ENCODE measurements at places on chromosomes 5 and 9.

GRCh38 chr5:148846930-148847329 lies 20.5 kb downstream of the ADRB2 start:
- DNase-seq: peak; percentile 24

GRCh38 chr5:1336749-1337488 lies 8.0 kb downstream of the CLPTM1L start:
- no peak for DNase-seq

DNA sequence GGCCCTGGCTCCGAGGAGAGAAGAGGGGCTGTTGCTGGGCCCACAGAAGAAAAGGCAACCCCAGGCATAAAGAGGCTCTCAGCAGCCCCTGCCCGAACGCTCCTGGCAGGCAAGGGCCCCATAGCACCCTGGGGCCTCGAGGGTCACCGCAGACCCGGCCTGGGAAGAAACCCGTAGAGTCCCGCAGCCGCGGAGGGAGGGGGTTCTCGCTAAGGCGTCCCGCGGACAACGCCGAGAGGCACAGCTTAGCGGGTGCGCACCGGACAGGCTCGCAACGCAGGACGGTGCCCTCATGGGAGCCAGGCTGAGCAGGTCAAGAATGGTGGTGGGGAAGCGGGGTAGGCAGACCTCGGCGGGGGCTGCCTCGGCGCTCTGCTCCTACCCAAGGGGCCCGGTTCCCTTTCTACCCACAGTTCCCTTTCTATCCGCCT lies 6.7 kb downstream of the PITX1 start:
- no peak for DNase-seq

DNA sequence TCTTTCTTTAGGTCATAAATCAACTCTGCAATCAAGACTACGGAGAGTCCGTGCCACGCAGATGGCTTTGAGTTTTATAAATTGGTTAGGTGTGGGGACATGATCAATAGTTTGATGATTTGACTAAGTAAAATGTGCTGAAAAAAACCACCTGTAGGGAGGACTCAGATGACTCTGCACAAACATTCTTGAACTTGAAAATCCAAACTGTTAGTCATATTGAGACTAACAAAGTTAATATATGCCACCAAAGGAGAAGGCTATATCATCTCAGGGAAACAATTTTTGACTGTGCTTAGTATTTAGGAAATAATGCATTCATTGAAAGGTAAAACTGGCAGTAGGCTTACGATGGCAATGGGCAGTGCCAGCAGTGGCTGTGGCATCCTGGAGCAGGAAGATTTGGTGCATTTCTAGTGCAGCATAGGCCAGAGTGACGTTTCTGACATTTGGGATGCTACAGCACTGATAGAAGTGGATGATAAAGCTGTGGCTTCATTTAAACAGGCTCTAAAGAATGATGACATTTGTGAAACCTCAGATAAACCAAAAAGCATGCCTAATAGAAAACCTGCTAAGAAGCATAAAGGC lies 291.1 kb downstream of the MLLT3 start:
- DNase-seq: no peak

GRCh38 chr9:117835798-117836197 lies 131.6 kb downstream of the TLR4 start:
- DNase-seq: no peak

GRCh38 chr9:488448-488847 lies 273.8 kb downstream of the DOCK8 start:
- no peak for DNase-seq

- DNase-seq: no peak
These were observed 95.0 kb downstream of the KIAA1958 start for GRCh38 chr9:112581469-112582176.

DNA sequence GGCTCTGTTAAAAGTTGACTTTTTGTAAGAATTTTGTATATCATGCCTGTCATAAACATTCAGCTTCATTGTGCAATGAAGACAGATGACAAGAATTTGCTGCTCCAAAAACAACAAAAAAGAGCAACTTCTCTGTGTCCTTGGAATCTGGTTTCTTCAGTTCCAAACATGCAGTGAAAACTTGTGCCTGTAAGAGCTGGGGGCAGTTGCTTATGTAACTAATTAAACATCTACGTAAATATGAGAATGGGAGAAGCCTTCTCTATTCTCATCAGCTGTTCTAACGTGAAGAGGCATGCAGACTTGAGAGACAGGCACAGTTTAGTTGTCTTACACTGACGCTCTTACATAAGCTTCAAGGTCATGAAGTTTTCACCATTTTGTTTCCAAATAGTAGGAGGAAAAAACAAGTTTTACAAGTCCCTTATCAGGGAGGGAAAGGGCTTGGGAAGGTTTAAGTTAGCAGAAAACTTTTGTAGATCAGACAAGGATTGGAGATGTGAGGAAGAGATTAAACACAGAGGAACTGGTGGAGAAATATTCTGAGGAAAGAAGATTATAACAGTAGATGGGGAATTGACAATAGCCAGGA lies 170.4 kb downstream of the RFK start:
- DNase-seq: peak; percentile 18

DNA sequence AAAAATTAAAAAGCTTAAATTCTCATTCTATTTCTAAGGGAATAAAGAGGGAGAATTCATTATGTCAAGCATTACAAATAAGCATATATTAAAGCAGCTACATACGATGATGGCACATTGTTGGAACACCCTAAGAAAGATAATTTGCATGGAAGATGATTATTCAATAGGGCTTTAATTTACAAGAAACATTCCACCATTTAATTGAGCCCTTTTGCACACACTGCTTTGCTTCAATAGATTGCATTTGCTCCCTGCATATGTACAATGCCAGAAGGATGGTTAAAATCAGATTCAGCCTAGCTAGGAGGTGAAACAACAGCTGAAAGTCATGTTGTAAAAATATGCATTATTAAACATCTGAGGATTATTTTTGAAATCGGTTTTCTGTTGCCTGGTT lies 21.8 kb downstream of the KIAA1958 start:
- DNase-seq: no peak

DNA sequence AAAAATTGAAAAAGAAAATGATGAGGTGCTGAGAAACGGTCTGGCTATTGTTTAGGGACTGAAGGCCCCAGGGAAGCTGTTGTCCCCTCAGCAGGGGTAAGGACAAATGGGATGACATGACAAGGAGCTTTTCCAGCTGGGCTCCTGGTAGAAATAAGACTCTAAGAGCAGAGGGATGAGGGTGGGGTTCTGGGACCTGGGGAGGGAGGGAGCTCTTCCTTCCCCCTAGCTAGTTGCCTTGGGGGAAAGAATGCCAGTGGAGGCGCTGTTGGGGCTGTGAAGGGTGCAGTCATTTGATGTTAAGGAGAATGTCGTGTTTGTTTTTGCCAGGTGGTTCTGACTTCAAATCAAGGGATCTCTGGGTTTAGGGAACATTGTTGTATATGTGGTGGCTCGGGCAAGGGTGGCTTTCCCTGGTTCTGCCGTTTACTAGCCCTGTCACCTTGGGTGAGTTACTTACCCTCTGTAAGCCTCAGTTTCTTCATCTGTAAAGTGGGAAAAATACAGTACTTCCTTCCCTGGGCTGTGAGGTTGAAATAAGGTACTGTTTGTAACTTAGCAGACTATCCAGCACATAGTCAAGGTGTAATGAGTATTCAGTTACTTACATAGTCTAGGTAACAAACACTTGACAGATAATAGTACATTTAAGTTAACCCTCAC lies 47.8 kb downstream of the WWC1 start:
- no peak for DNase-seq

DNA sequence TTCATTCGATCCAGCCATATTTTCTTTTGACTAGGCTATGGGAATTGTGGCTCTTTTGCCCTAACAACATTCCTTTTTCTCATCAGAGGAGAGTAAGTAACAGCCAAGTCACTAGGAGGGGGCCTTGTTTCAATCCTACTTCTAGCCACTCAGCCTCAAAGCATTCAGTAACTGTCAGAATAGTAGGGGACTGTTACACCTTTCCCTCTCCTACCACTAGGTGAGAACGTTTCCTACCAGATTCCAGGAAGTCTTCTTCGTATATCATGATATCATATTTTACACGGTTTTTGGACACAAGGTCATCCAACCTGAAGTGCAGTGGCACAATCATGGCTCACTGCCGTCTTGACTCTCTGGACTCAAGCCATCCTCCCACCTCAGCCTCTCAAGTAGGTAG lies 171.3 kb upstream of the CDH12 start:
- DNase-seq: no peak

DNA sequence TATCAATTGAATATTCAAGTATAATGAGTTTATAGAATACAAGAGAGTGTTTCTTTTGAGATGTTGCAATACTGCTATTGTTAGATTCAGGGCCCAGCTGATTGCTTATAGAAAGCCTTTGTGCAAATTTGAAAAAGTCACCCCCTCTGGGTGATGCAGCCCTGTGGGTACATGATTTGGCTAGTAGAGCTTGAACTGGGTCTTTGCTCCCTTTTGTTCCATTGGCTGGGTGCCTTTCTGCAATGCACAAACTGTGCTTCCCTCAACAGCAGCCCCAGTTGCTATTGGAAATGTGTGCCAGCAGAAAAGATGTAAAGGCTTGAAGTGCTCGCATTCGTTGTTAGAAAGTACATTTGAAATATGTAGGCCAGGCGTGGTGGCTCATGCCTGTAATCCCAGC lies 61.8 kb upstream of the CEMIP2 start:
- DNase-seq: no peak

GRCh38 chr5:128432913-128433440 lies 105.1 kb downstream of the FBN2 start:
- DNase-seq: no peak

DNA sequence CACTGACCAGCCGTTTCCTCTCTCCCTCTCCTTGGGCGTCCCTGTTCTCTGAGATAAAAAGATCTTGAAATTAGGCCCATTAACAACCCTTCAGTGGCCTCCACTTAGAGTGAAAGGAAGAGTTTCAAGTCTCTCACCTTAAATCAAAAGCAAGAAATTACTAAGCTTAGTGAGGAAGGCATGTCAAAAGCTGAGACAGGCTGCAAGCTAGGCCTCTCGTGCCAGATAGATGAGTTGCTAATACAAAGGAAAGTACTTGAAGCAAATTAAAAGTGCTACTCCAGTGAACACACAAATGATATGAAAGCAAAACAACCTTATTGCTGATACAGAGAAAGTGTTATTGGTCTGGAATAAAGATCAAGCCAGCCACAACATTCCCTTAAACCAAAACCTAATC lies 331.3 kb upstream of the SEMA6A start:
- no peak for DNase-seq

- DNase-seq: peak; percentile 68
These were observed 27.0 kb downstream of the MRPL36 start for GRCh38 chr5:1772634-1773033.

GRCh38 chr9:92632641-92633040 lies 37.3 kb downstream of the IPPK start:
- DNase-seq: no peak

GRCh38 chr5:133994297-133994989 lies 10.3 kb downstream of the VDAC1 start:
- no peak for DNase-seq

DNA sequence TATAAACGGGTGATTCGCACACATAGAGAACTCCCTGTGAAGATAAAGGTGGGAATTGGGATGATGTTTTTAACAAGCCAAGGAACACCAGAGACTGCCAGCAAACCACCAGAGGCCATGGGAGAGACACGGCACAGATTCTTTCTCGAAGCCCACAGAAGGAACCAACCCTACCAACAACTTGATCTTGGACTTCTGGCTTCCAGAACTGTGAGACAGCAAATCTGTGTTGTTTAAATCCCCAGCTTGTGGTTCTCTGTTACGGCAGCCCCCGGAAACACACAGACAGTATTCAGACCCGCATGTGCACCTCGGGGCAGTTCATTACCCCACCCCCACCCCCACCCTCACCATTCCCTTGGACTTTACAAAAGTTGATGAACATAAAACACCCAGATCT lies 12.8 kb downstream of the AMBP start:
- no peak for DNase-seq

DNA sequence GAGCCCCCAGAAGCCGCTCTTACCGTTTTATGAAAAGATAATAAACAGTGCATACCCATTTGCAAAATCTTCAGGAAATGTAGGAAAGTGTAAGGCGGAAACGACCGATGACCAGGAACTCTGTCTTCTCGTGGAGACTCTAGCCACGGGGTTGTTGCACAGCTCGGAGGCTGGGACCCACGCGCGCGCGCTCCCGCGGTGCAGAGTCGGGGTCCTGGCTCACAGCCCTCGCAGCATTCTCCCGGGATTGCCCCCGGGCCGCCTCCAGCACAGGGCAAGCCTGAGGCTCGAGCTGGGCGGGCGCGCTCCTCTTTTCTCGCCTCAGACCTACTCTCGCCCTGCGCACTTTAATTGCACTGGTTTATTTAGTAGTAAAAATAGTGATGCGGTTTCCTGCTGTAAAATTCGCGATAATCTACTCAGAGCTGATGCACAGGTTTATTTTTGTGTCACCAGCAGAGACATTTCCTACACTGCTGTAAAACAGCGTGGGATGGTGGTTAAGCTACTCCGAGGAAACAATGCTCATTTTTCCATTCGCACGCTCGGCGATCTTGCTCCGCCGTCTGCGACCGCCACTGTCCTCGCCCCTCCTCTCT lies 15.5 kb downstream of the TRIM7 start:
- DNase-seq: peak; percentile 39

- no peak for DNase-seq
These were observed 328.2 kb downstream of the SLIT3 start for GRCh38 chr5:168972731-168973130.

- DNase-seq: no peak
These were observed 101.8 kb downstream of the PJA2 start for GRCh38 chr5:109307951-109308350.

GRCh38 chr9:14192556-14192955 lies 121.4 kb downstream of the NFIB start:
- DNase-seq: no peak

- no peak for DNase-seq
These were observed 208.2 kb downstream of the DAB2IP start for GRCh38 chr9:121859646-121860045.

DNA sequence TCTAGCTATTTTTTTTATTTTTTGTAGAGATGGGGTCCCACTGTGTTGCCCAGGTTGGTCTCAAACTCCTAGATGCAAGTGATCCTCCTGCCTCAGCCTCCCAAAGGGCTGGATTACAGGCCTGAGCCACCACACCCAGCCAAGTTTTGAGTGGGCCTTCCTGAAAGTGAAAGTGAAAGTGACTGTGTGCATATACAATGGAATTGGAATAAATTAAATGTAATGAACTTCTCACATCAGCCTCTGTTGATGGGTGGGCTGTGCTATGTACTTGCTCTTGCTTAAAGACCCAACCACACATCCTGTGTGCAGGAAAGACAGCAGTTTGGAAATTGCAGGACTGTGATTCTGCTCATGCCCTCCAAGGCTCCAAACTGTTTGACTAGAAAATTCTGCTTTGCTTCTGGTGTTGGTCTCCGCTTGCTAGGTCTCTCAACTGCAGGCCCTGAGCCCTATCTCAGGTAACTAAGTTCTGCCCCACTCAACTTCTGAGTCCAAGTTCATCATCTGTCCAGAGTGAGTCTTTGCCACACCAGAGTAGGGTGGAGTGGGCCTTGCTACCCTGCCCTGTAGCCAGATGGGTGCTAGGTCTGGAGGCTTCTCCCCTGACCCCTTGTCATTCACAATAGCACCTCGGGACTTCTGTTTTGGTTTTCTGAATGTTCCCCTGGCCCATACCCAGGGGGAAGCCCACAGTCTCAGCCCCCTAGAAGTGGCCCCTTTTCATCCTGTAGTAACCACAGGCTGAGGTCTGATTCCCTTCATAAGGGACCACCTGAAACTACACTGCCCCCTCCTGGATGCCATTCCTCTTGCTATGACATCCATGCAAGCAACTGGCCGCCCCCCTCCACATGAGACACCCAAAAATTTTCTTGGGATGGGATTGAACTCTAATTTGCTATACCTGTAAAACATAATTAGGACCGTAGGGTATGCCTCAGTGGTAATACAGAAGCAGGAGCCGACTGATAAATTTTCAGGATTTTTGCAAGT lies 36.5 kb upstream of the RAD23B start:
- DNase-seq: no peak
